ENCODE measurements at places on chromosomes 7 and 10. TPM values are rescaled to one million over a fixed set of nuclear protein-coding genes. Genes with fewer than 3 reads are reported as not detected.

Gene TCAF2
- 4.4 TPM for total RNA-seq

Gene ZPBP
- total RNA-seq, result not detected

Gene CHAT
- not detected for total RNA-seq

Gene PALD1
- 1.6 TPM for total RNA-seq

Gene ADK
- 30.7 TPM for total RNA-seq

Gene GARIN1A
- total RNA-seq, result 1.1 TPM

Gene STK31
- total RNA-seq, result 0.29 TPM

Gene HYAL4
- total RNA-seq, result 0.05 TPM

Gene GPRIN2
- total RNA-seq, result not detected

Gene SVOPL
- not detected for total RNA-seq

Gene NUB1
- 81.8 TPM for total RNA-seq

Gene AKR1C8
- total RNA-seq, result 0.21 TPM

Gene NUP205
- total RNA-seq, result 72.2 TPM
